ENCODE measurements at places on chromosomes 12 and 14. TPM values are rescaled to one million over a fixed set of nuclear protein-coding genes. Genes with fewer than 3 reads are reported as not detected.

Gene ACOT6
- total RNA-seq: not detected

Gene RTL1
- not detected for total RNA-seq

- DNase-seq: no peak
These were observed 14.3 kb downstream of the PACS2 start for GRCh38 chr14:105328678-105329390.

DNA sequence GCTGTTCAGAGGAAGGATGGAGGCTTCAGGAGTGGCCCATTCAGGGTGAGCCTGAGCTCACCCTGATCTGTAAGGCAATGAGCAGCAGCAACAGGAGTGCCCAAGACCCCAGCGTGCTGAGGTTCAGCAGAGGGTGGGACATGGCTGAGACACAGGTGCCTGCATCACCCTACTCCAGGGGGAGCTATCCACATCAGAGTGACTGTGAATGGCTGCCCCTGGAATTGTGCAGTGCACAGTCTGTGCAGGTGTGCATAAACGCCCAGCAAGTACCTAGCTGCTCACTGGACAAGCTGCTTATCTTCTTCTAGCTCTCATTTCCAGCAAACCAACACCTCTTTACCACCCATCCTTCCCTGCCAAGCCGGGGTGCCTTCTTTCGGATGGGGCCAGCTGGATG is 140.6 kb upstream of the PRMT8 start:
- DNase-seq: no peak

DNA sequence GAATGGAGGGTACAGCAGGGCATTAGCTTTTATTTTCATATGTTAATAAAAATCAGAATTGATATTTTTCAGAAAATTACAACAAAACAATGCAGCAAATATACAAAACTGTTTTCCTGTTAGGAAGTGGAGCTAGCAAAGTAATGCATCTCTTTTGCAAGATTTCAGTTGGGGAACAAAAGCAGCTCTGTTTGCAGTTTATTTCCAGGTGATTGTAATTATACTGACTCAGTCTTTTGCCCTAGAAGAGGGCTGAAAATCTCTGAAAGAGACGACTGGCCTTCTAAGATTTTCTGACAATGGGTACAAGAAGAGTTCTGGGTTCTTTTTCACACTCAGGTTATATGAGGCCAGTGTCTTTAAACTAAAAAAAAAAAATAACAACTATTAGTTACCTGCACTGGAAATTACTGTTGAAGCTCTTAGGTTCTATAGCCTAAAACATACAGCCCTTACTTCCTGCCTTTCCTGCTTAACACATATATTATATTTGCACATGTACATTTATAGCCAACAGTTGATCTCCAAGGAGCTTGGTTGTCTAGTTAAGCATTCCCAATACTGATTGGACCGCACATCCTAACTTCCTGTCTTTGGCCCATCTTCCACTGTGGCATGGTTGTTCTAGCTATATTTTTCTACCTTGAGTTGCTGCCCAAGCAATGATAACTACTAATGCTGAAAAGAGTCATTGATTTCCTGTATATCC is 199.1 kb upstream of the KRR1 start:
- DNase-seq: no peak

GRCh38 chr14:39847194-39847593 is 415.0 kb upstream of the FBXO33 start:
- DNase-seq: no peak

DNA sequence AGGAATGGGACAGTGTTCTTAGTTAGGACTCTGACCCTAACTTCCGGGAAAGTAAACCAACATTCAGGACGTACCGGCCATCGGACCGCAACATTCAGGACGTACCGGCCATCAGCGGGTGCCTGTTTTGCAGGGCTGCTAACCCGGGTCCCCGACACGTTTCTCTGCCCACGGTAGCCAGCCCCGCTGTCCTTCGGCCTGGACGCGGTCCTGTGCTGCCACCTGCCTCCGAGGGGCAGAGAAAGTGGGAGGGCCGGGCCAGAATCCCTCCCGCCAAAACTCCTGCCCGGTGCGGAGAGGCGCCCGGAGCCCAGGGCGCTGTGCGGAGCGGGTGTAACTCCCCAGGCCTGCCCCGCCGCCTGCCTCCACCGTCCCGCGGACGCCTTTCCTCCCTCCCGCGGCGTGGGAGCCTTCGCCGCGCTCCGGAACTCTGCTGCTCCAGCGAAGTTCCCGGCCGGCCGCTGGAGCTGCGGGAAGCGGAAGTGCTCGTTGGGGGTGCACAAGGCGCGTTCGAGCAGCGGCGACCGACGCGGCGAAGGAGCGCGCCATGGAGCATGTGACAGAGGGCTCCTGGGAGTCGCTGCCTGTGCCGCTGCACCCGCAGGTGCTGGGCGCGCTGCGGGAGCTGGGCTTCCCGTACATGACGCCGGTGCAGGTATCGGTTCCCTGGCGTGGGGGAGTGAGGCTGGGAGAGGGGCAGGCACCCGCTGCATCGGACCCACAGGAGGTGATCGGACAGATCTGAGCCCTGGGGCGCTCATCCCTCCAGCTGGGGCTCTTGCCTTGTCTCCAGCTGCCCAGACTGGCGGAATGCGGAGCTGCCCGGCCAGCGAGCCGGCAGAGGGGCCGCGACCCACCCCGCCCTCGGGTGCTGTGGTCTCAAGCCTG is at the start of gene DDX55:
TSS of gene DDX55 (plus strand) at position 498 of the 888 bp plus-strand sequence. CDS start at position 548, 50 bp downstream.
- peak; percentile 88 for DNase-seq

GRCh38 chr14:80621701-80622100 is 319.8 kb downstream of the CEP128 start:
- DNase-seq: no peak

GRCh38 chr14:51582437-51582836 is 69.3 kb upstream of the FRMD6 start:
- DNase-seq: no peak
